ENCODE measurements at places on chromosomes 11 and 22.

- DNase-seq: no peak
These were observed 7.7 kb upstream of the UBASH3B start for GRCh38 chr11:122647736-122648275.

DNA sequence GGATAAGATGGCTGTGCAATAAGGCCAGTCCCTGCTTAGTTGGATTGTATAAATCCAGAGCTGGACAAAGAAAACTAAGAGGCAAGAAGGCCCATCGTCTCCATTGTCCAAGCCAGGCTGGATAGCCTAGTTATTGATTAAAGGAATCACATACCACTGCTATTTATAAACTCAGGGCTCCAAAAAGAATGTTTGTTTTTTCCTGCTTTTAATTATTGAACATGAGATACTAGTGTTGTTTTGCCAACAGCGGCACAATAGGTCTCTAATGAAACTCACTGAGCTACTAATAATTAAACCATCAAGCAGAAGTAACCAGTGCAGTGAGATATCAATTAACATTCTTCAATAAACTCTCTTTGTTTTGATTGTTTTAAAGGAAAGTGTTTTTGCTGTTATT lies 259.7 kb downstream of the INSC start:
- DNase-seq: no peak

GRCh38 chr11:11344045-11344444 lies 9.0 kb downstream of the CSNK2A3 start:
- DNase-seq: no peak

GRCh38 chr22:24270556-24271385 lies at the start of gene SPECC1L:
TSS of gene SPECC1L (plus strand) at chr22:24270831. CDS start at chr22:24302232, 31,401 bp downstream.
- DNase-seq: peak; percentile 92

GRCh38 chr22:32771756-32772155 lies 29.7 kb upstream of the TIMP3 start:
- no peak for DNase-seq

DNA sequence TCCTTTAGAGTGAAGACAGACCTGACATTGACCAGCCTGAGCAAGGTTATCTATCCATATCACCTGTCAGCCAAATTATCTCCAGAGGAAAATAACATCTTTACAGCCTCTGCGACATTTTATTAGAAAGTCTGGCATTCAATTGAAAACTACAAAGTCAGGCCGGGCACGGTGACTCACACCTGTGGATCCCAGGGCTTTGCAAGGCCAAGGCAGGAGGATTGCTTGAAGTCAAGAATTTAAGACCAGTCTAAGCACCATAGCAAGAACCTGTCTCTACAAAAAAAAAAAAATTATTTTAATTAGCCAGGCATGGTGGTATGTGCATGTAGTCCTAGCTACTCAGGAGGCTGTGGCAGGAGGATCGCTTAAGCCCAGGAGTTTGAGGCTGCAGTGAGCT lies 141.6 kb downstream of the RCN1 start:
- DNase-seq: no peak

GRCh38 chr11:59551659-59552521 lies 40.6 kb downstream of the OR4D9 start:
- peak; percentile 87 for DNase-seq

GRCh38 chr22:33070600-33070999 lies 12.4 kb upstream of the SYN3 start:
- DNase-seq: no peak

DNA sequence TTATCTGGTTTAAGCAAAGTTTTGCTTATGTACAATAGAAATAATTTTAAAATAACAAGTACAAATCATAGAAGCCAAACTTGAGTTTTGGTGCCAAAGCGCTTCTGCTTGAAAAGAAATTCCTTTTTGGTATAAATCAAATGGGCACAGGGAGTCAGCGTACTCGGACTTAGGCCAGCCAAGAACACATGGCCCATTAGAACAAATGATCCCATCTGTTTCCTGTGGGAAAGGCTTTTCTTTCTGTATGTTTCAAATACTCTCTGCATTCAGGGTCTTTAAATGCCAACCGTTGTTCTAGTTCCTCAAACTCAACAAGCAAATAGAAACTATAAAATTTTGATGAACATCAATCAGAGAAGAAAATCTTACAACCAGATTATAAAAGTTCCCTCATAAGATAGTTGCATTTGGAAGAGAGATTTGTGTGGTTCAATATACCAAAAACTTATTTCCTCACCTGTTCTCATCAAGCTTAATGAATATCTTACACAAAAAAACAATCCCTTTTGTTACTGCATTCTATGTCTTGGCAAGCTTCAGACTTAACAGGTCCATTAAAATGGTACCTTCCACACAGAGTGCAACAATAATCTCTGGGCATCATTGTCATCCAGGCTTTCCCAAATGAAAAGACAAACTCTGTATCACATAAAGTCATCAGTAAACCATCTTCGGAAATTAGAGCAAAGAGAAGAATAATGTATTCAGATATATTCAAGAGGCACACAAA lies 739.8 kb upstream of the API5 start:
- DNase-seq: no peak

- no peak for DNase-seq
These were observed 24.5 kb upstream of the CACNG2 start for GRCh38 chr22:36727927-36728488.

DNA sequence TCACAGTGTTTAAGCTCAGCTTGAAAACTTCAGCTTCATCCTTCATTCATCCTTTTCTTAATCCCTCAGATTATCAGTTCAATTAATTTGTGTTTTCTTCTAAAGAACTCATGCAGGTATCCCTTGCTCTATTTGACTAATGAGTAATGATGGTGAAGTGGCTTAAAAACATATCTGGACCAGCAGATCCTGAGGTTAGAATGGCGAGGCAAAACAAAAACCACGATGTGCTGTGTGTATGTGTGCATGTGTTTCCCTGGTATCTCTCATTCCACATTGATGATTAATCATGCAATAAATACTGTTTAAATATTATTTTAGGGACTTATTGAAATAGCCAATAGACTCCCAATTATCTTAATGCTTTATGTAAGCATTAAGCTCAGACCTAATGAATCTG lies 437.0 kb downstream of the DYNC2H1 start:
- peak; percentile 4 for DNase-seq

GRCh38 chr11:130449310-130449990 lies 1.0 kb downstream of the ADAMTS15 start:
- DNase-seq: no peak

GRCh38 chr22:19959043-19959586 lies 17.5 kb upstream of the TXNRD2 start:
- no peak for DNase-seq

DNA sequence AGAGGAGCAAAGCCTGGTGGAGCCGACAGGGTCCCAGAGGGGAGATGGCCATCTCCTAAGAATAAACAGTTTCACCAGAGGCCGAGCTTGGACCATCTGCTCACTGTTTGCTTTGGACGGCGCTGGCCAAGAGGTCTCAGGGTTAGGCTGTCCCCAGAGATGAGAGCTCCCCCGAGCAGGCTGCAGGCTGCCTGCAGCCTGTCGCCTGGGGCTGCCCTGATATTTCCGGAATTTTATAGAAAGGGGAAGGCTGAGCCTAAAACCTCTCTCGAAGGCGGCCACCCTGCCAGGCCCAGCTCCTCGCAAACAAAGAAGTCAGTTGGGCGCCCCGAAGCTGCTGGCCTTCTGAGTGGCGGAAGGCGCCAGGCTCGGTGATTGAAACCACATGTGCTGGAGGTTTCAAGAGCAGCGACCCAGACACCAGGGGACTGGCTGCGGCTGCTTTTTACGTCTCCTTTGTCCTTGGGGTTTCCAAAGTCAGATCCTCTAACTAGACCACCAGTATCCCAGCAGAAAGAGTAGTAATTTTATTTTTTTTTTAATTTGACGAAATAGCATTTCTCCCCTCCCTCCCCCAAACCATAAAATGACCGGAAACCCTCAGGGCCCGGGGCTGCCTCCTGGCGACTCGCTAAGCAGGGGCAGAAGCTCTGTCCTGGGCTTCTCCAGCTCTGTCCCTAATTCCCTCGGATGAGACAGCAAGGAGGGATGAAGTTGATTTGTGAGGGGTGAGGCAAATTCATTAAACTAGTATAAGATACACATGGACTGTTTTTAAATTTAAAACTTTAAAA lies 57.4 kb downstream of the CLMP start:
- DNase-seq: no peak

- no peak for DNase-seq
These were observed 251.7 kb downstream of the GRM5 start for GRCh38 chr11:88814076-88814475.

GRCh38 chr11:110121204-110121603 lies 28.0 kb downstream of the ZC3H12C start:
- no peak for DNase-seq

- no peak for DNase-seq
These were observed 765 bp downstream of the ZFPL1 start for GRCh38 chr11:65084598-65085375.

DNA sequence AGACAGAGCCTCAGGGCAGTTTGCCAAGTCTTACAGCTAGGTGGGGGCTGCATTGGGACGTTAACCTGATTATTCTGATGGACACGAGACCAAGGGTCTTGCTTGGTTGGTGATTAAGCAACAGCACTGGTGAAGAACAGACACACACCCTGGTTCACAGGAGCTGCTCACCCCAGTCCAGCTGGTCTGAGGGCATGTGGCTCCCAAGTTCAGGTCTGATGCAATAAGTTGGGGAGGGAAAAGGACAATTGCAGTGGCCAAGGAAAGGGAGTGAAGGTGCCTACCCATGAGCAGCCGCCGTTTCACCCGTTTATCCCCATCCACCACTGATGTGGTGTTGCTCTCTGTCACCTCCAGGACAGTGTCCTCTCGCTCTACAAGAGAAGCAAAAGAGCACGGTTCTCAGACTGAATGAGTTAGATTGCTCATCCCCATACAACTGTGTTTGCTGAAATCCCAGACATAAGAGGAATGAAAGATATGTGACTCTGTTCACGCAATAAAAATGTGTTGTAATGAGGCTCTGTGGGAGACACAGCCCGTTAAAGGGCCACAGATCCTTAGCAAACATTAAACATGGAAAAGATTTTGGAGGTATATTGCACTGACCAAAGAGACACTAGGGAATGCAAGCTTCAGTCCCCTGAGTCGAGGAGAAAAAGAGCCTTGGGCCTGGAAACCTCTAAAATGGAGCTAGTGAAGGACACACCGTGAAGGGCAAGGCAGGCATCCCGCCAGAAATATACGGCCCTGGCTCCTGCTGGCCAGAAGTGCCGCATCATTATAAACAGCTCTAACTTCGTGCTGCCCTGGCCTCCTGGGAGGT lies 25.6 kb downstream of the SCUBE2 start:
- DNase-seq: no peak

DNA sequence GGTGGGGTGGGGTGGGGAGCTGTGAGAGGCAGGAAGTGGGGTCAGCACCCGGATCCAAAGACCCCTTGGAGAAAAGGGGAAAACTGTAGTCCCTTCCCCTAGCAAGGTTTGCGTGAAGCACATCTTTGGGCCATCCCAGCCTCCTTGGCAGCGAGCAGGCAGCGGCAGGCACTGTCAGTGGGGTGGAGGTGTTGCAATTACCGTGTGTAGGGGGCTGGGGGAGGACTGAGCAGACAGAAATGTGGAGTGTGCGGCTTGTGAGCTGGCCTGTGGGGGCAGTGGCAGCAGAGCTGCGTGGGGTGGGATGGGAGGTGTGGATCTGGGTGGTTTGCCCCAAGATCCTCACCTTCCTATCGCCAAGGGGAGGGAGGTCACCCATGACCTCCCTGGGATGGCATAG lies 16.4 kb downstream of the DAGLA start:
- DNase-seq: no peak

DNA sequence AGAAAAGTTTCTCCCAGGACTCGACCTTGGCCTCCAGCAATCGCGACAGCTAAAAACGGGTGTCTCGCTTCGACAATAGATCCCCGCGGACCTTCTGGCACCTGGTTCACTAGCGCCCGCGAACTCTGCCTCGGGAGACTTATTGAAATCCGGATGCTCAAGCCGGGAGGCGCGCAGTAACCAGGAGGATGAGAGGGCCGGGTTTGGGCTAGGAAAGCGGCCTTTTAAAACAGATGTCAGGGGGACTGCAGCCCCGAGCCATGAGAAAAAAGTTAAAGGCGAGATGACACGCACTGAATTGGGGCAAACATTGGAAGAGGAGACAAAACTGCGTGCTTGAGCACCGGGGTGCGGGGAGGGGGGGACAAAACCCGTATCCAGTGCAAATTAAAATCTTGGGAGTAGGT lies 637 bp upstream of the ZBTB16 start:
- DNase-seq: no peak

DNA sequence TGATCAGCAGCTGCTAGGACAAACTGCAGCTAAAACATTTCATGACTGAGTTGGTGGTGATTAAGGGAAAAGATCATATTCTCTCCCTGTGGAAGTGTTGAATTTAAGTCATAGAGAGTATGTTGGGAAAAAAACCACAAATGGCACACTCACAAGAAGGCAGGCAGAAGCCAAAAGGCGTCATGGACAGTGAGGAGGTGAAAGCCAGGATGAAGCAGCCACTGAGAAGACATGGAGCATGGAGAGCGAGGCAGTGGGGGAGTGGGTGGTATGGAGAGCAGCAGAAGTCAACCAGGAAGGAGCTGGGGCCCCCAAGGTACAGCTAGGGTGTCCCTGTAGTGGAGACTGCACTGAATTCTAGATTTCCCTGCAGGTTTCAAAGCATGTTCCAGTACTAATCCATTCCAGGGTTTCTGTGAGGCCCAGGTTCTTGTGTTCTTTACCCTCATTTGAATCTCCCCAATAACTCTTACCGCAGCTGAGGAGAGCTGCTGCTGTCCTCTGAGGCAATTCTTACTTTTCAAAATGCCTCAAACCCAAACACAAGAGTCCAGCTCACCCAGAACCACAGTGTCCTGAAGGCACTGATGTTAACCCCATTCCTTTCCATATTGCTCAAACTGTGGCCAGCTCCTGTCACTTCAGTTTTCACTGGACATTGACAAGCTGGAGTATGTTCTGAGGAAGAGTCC lies 191.8 kb upstream of the E2F8 start:
- DNase-seq: no peak

DNA sequence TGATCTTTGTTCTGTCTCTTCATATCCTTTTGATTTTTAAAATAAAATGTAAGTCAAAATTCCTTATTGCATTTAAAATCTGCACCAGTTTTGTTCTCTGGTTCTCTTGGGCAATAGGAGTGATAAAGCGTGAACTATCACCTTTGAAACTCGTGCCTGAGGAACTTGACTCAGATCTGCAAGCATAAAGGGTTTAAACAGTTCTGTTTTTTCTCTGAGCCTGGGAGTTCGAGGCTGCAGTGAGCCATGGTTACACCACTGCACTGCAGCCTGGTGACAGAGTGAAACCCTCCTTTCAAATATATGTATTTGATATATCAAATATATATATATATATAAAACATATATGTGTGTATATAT lies 38.9 kb upstream of the CLMP start:
- DNase-seq: no peak

GRCh38 chr22:35299217-35299672 lies 449 bp upstream of the TOM1 start:
- DNase-seq: peak; percentile 19

GRCh38 chr22:39384750-39385480 lies 14.7 kb upstream of the TAB1 start:
- DNase-seq: no peak

- DNase-seq: no peak
These were observed 38.0 kb upstream of the ARFGAP3 start for GRCh38 chr22:42895087-42895486.

- DNase-seq: no peak
These were observed 14.0 kb downstream of the SERPINH1 start for GRCh38 chr11:75576017-75576416.

All from RKO (cell line).